ENCODE measurements at places on chromosomes 2 and 18. TPM values are rescaled to one million over a fixed set of nuclear protein-coding genes. Genes with fewer than 3 reads are reported as not detected.

DNA sequence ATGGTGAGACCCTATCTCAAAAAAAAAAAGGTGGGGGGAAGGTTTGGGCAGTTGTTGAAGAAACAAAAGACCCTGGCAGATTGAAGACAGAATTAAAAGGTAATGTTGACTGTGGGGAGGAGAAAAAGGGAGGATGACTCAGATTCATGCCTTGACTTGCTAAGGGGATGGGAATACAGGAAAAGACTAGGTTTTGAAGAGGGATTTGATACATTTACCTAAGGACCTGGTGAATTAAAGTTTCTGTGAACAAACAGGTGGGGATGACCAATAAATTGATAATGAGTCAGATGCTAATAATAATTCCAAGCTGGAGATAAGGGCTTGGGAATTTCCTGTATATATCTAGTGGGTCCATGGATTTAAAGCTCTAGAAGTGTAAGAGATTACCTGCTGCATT, 27.6 kb downstream of the TTR start:
- H3K4me3 ChIP-seq, result no peak overlapping the region
- peaks cover 10% of the 10 kb centered on the region for H3K27me3 ChIP-seq

DNA sequence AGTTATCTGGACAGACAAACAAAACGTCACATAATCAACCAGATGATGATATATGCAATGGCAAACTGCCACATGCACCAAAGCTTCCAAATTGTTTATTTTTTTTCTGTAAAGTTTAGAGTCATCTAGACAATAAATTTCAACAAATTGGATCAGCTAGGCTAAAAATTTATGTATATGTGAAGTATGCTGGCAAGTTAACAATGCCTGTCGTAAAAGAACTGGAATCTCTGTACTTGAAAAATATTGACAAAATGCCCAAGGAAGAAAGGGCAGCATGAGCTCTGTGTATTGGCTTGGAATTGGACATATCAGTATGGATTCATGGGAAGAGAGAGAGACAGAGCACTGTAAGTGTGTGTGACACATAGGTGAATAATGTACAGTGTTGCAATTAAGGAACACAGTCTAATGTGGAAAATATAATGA, 309.8 kb downstream of the ERBB4 start:
- no peaks in the 10 kb centered on the region for H3K4me1 ChIP-seq
- DNase-seq, result no peak
- H3K27me3 ChIP-seq, result no peaks in the 10 kb centered on the region
- H3K4me3 ChIP-seq, result no peak overlapping the region
- H3K36me3 ChIP-seq, result no peaks in the 10 kb centered on the region
- H3K27ac ChIP-seq, result no peak overlapping the region

DNA sequence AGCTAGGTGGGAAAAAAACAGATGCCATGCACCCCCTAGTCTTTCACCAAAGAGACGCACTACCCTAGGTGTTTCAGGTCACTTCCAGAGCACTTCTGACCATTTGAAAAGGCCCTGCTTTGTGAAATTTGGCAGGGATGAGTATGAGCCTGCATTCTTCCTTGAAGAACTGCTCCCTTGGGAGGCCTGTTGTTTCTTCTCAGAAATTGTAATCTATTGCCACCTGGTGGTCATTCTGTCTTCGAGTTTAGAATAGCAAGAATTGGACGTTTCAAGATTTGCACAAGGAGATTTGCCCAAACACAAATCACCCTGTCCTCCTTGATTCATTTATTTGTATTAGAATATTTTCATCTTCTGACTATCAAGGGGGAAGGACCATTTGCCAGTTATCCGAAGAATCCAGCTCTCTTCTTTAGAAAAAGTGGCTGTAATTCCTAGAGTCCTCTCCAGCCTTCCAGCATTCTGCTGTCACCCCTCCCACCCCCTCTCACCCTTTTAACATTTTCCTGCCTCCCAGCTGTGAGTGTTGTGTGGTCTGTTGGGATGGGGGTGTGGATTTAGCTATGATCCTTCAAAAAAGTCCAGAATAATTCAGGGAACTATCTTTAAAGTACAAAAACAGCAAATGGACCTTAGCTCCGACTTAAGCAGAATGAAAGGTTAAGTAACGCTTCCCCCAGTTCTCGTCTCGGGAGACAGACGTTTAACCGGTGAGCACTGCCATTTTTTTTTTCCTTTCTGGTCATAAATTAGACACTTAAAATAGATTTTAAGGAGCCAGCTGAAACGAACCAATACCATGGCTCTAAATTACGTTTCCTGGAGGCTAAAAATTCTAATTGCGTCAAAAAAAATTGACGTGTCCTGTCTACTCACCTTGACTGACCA, 3.7 kb upstream of the GAD1 start:
- no peak overlapping the region for H3K27ac ChIP-seq
- peak overlapping the region; percentile 66 for H3K4me3 ChIP-seq
- H3K36me3 ChIP-seq, result peaks cover 2% of the 10 kb centered on the region
- peaks cover 43% of the 10 kb centered on the region for H3K27me3 ChIP-seq
- DNase-seq, result no peak

DNA sequence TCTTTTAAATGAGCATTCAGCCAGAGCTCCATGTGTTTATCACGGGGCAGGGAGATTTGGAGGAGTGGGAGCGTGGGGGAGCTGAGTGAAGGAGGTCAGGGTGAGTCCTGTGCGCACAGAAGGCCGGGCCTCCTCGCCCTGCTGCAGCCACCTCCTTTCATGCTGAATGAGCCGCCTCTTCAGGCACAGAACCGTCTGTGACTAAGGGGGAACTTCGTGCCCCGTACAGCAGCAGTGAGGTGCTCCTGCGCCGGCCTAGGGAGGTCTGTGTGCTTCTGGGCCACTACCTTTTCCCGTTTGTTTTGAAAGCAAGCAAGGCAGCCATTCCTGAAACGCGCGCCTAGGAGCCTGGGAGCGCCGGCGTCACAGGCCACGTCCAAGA, 27.1 kb upstream of the ZNF516 start:
- peaks cover 51% of the 10 kb centered on the region for H3K27me3 ChIP-seq
- H3K27ac ChIP-seq, result no peak overlapping the region
- H3K36me3 ChIP-seq, result no peaks in the 10 kb centered on the region
- DNase-seq, result no peak

DNA sequence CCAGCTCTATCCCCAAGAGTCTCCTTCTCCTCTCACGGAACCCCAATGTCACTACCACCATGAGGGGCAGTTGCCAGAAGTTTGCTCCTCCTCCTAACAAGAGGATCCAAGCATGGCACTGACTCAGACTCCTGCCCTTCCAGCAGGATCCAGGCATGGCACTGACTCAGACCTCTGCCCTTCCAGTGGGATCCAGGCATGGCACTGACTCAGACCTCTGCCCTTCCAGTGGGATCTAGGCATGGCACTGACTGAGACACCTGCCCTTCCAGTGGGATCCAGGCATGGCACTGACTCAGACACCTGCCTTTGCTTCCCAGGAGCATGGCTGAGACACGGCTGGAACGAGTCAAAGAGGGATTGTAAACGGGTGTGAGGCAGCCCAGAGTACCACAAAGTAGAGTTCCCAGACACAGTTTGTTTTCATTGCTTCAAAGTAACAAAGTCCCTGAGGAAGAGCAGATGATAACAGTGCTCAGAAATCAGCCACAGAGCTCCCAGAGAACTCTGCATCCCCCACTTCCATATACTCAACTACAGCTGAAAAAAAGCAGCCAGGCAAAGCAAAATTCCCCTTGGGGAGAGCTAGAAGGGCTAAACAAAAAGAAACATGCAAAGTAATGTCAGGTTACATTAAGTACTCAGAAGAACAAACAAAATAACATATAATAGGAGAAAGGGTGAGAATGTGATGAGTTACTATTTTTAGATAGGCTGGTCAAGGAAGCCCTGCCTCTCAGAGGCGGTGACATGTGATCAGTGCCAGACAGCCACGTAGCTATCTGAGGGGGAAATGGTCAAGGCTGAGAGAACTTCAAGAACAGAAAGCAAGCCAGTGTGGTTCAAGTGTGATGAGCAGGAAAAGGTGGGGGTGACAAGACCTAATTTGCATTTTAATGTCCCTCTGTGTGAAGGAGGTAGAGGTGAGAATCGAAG, 3.0 kb downstream of the BUB1 start:
- H3K4me1 ChIP-seq, result peaks cover 47% of the 10 kb centered on the region
- peaks cover 12% of the 10 kb centered on the region for H3K27me3 ChIP-seq
- peak; percentile 5 for DNase-seq
- H3K4me3 ChIP-seq, result peak overlapping the region; percentile 66
- H3K27ac ChIP-seq, result peak overlapping the region; percentile 3

DNA sequence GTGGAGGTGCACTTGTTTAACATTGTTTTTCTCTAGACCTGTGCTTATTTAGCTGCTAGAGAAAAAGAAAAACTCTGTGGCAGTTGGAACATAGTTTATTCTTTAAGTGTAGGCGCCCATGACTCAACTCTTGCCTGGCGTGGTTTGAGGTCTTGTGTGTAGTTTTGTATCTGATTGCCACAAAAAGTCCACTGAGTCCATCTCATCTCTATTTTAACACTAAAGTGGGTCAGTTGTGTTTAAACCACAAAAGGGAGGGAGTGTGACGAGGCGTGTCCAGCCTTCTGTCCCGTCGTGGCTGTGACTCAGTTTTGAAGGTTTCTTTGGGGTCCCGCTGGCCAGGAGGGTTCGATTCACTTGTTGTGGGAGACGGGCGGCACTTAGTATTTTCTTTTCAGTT, 15.3 kb upstream of the UGT1A9 start:
- H3K27me3 ChIP-seq, result peaks cover 36% of the 10 kb centered on the region
- H3K36me3 ChIP-seq, result no peaks in the 10 kb centered on the region
- H3K4me3 ChIP-seq, result no peak overlapping the region
- H3K4me1 ChIP-seq, result peaks cover 8% of the 10 kb centered on the region

DNA sequence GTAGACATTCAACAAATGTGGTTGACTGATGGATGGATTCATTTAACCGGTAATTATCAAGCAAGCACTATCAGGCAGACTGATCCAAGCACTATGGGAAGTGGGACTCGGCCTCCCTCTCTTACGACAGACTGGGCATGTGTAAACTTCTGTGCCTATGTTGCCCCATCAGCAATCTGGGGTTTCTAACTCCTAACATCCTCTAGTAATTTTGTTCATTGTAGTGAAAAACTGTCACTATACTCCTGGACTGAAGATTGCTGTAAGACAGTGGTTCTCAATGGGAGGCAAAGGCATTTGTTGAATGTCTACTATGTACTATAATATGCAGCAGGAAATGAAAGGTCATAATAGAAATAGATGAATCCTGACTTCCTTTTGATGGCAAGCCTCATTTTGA, 51.2 kb upstream of the CREB1 start:
- DNase-seq, result no peak
- no peaks in the 10 kb centered on the region for H3K36me3 ChIP-seq
- no peak overlapping the region for H3K27ac ChIP-seq
- H3K27me3 ChIP-seq, result no peaks in the 10 kb centered on the region

DNA sequence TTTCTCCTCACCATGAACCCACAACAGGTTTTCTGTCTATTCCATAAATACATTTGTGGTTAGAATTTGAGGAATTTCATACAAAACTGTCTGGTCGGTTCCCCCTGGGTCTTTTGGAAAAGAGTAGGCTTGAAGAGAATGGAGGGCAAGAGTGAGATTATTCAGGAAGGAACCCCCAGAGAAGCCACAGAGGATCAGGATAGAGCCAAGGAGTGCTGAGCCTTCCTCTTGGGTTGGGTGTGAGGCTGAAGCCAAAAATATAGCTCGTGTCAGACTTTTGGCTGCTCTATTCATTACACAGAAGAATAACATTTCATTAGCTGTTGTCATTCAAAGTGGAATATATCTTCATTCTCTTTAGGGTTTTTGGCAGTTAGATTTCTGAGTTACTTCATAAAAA, 45.9 kb upstream of the YES1 start:
- H3K27ac ChIP-seq, result no peak overlapping the region
- peaks cover 13% of the 10 kb centered on the region for H3K27me3 ChIP-seq
- no peak for DNase-seq
- no peak overlapping the region for H3K4me3 ChIP-seq
- no peaks in the 10 kb centered on the region for H3K4me1 ChIP-seq

GRCh38 chr2:186959486-186959885, 110.5 kb upstream of the ZSWIM2 start:
- H3K36me3 ChIP-seq, result no peaks in the 10 kb centered on the region
- DNase-seq, result no peak
- no peak overlapping the region for H3K4me3 ChIP-seq
- H3K4me1 ChIP-seq, result no peaks in the 10 kb centered on the region
- no peak overlapping the region for H3K27ac ChIP-seq

DNA sequence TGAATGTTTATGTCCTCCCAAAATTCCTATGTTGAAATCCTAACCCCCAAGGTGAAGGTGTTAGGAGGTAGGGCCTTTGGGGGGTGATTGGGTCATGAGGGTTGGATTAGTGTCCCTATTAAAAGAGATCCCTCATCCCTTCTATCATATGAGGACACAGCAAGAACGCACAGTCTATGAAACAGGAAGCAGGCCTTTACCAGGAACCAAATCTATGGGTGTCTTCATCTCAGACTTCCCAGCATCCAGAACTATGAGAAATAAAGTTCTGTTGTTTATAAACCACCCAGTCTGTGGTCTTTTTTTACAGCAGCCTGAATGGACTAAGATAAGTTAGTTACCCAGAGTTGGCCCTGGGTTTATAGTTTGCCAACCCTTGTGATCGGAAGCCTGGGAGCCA, 153.1 kb downstream of the INO80D start:
- H3K27me3 ChIP-seq, result peaks cover 39% of the 10 kb centered on the region
- DNase-seq, result no peak
- H3K4me1 ChIP-seq, result no peaks in the 10 kb centered on the region
- H3K4me3 ChIP-seq, result no peak overlapping the region
- no peaks in the 10 kb centered on the region for H3K36me3 ChIP-seq

- peak overlapping the region; percentile 96 for H3K27ac ChIP-seq
- peaks cover 61% of the 10 kb centered on the region for H3K4me1 ChIP-seq
- H3K27me3 ChIP-seq, result no peaks in the 10 kb centered on the region
- peak; percentile 74 for DNase-seq
- H3K4me3 ChIP-seq, result peak overlapping the region; percentile 83
- no peaks in the 10 kb centered on the region for H3K36me3 ChIP-seq
These were observed 45.6 kb downstream of the MEX3C start for GRCh38 chr18:51151568-51152511.

The LONRF2 gene
- total RNA-seq, result 0.10 TPM

The SCN7A gene
- not detected for total RNA-seq

The RPRM gene
- not detected for total RNA-seq

The SUPT7L gene
- 48.9 TPM for total RNA-seq

The SP9 gene
- not detected for total RNA-seq

The MEMO1 gene
- 47.7 TPM for total RNA-seq

The UNC80 gene
- not detected for total RNA-seq

Data from activated T-cell treated with anti-CD3 and anti-CD28 coated beads, Interleukin-2, amount 50 U/mL, for 72 hours (primary cell).